ENCODE measurements at places on chromosomes 1 and 21.
A peak's percentile ranks its signal among the peaks of the same experiment; 100 is the strongest.

- no peak for DNase-seq
These were observed 77.0 kb upstream of the MACF1 start for GRCh38 chr1:39127513-39127912.

GRCh38 chr1:214067853-214068703 lies 80.3 kb downstream of the PROX1 start:
- DNase-seq = no peak

- DNase-seq = no peak
These were observed 546.7 kb downstream of the PTPRU start for GRCh38 chr1:29782846-29783507.

DNA sequence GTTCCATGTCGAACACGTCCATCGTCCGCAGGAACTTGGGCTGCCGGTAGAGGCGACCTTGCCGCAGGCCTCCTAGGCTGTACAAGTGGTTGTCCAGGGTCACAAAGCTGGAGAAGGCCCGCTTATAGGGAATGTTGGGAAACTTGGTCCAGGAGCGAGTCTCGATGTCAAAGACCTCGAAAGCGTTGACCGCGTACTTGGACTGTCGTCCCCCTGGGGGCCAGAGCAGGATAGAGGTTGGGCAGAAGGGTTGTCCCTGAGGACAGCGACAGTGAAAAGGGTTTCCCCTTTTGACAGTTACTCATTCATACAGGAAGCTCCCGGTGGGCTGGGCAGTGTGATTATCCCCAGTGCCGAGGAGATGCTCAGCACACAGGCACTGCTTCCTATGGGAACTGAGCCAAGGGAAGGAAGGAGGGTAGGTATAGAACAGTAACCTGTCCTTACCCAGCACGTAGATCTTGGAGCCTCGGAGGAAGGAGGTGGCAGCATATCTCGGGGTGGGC lies 17.5 kb downstream of the KLHDC8A start:
- no peak for DNase-seq

DNA sequence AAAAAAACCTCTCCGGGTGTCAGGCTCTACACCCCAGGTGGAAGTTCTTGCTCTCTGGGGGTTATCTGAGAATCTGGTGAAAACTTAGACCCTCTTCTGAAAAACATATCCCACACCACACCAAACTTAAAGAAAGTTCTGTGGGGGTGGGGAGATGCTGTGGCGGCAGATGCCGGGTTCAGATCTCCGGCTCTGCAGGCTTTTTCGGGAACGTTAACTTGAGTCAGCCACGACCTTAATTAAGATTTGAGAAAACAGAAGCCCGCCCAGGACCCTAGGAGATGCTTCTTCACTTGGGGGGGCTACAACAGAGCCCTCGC lies 2.3 kb downstream of the RCC2 start:
- DNase-seq = no peak

GRCh38 chr1:22444856-22445255 lies 6.8 kb upstream of the ZBTB40 start:
- no peak for DNase-seq

GRCh38 chr1:211603191-211603701 lies 24.3 kb upstream of the SLC30A1 start:
- no peak for DNase-seq

- DNase-seq = no peak
These were observed 446.9 kb downstream of the NEGR1 start for GRCh38 chr1:71835442-71835813.

DNA sequence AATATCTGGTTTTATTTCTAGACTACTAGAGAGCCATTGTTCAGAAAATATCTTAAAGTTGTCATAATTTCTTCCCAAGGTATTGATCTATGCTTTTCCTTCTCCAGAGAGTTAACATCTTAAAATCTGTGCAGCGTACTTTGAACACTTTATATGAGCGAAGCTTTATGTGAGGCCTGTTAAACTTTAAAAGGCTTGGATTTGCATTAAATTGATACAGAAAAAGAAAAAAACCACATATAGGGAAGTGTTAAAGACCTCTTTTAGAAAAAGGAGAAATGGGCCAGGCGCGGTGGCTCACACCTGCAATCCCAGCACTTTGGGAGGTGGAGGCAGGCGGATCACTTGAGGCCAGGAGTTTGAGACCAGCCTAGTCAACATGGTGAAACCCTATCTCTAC lies 59.2 kb upstream of the MORC3 start:
- no peak for DNase-seq

GRCh38 chr1:204887846-204888245 lies 17.2 kb downstream of the NFASC start:
- DNase-seq = no peak

DNA sequence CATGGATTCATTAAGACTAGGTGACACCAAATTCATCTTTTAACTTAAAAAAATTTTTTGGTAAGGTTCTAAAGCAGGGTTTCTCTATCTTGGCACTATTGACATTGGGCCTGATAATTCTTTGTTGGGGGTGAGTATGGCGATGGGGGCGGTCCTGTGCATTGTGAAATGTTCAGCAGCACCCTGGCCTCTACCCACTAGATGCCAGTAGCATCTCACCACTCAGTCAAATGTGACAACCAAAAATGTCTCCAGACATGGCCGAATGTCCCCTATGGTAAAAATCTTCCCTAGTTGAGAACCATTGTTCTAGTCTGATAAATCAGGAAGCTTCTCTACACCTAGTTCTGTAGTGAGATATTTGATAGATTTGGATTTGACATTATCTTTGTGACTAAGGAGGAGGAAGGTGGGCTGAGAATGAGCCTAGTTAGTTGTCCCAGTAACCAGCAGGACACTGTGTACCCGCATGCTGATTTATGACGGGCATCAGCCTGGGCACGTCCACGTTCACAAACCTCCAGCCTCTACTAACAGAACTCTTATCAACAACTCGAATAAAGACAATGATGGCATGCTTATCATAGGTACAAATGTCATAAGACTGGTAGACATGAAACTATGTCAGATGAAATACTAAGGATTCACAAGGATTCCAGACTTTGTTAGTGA lies 104.6 kb downstream of the KCND3 start:
- DNase-seq = no peak

DNA sequence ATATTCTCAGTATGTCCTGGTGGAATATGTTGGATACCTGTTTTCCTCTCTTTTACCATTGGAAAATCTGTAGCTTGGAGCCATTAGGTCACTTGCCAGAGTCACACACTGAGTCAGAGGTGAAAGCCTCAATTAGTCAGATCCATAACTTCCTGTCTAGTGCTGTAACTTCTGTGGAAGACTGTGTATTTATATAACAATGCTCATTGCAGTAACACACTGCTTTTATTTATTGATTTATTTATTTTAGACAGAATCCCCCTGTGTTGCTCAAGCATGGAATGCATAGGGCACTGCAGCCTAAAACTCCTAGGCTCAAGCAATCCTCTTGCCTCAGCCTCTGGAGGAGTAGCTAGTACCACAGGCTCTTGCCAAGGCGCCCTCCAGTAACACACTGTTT lies 1.3 kb upstream of the DOCK7 start:
- DNase-seq = peak; percentile 80

DNA sequence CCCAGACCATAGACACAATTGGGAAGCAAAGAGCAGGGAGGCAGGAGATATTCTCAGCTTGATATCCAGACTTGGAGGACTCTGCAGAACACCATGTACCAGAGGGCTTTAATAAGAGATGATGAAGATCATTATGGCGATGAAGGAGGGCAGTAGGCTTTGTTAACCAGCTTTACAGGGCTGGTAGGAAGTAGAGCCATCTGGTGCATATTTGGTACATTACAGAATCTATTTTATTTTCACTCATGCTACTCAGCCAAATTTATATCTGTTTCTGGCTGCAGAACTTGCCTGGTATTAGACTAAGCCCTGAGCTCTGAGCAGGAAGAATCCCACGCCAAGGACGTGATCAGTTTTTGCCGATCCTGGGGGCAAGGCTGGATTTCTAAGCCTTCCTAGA lies 61.8 kb upstream of the SYT6 start:
- peak; percentile 12 for DNase-seq

GRCh38 chr1:204350312-204350711 lies 9.4 kb downstream of the PLEKHA6 start:
- no peak for DNase-seq

DNA sequence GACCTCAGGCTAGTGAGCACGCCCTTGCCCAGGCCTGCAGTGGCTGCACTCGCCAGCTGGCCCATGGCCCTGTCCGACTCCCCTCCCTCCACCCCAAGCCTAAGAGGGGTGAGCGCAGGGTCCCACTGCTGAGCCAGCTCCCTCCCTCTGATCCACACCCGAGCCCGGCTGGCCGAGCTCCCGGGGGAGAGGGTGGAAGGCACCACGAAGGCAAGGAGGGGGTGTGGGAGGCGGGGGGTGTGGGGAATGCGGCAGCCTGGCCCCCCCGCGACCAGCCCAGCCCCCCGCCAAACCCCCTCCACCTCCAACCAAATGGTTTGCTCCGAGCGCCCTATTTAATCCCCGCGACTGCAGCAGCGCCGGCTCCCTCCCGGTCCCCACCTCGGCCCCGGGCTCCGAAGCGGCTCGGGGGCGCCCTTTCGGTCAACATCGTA lies at the start of gene CADM3:
TSS of gene CADM3 (plus strand) at position 362 of the 434 bp plus-strand sequence. CDS start 151 bp downstream, outside the sequence.
- no peak for DNase-seq

DNA sequence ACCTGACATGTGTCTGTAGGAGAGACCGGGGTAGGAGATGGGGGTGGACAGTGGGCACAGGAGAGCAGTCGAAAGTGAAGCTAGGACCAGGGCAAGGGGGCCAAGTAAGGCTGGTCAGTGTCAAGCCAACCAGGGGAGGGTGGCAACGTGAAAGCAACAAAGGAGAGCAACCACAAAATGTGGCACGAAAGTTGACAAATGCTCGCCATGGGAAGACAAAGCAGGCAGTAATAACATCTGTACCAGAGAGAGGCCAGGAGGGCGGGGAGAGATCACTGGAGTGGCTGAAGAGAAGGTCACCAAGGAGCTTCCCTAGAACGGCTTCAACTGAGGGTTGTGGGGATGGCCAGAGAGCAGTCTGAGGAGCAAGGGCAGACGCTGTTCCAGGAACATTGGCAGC lies 17.0 kb downstream of the QSOX1 start:
- DNase-seq = no peak

DNA sequence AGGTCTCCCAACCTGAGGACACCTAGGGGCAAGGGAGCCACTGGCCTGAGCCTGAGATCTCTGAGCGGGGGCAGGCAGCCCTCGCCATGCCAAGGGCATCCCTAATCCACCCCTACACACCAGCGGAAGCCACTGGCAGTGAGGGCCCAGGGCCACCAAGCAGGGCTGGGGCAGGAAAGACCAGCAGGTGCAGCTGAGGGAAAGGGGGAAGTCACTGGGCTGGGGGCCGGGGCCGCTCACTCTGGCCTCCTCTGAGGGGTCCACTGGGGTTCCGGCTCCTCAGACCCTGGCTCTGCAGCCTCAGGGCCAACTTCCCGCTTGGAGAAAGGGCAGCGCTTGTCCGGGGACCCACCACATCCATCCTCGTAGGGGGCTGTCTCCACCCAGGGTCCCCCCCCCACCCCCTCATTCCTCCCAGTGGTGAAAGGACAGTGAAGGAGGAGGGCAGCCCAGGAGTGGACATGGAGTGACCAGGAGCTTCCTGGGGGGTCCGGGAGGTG lies 42.5 kb upstream of the ACTRT2 start:
- DNase-seq = no peak

DNA sequence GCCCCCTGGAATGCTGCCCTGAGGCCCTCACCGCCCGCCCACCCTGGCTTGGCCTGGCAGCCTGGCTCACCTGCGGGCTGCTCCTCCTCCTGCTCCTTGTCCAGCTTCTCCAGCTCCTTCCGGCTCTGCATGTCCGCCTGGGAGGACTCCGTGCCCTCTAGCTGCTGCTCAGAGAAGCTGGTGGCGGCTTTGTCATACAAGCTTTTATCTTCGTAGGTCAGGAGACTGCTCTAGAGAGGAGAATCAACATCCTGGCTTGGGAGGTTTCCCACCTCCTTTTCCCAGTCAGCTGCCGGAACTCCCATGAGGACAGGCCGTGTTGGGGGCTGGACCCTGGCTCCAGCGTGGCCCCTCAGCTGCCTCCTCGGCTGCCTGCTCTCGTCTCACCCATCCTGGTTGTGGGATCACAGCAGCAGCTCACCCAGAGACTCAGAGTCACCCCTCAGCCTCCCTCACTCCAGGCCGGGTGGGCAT lies 36.6 kb upstream of the TMEM52 start:
- no peak for DNase-seq

DNA sequence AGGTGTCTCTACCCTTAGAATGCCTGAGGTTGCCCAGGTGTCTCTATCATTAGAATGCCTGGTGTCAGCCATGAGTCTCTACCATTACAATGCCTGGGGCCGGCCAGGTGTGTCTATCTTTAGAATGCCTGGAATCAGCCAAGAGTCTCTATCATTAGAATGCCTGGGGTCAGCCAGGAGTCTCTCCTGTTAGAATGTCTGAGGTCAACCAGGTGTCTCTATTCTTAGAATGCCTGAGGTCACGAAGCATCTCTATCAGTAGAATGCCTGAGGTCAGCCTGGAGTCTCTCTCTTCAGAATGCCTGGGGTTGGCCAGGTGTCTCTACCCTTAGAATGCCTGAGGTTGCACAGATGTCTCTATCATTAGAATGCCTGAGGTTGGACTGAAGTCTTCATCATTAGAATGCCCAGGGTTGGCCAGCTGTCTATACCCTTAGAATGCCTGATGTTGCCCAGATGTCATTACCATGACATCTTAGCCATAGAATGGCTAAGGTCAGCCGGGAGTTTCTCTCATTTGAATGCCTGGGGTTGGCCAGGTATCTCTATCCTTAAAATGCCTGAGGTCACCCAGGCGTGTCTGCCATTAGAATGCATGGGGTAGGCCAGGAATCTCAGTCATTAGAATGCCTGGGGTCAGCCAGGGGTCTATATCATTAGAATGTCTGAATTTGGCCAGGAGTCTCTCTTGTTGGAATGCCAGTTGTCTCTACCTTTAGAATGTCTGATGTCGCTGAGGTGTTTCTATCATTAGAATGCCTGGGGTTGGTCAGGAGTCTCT lies 44.0 kb downstream of the RNF187 start:
- no peak for DNase-seq

DNA sequence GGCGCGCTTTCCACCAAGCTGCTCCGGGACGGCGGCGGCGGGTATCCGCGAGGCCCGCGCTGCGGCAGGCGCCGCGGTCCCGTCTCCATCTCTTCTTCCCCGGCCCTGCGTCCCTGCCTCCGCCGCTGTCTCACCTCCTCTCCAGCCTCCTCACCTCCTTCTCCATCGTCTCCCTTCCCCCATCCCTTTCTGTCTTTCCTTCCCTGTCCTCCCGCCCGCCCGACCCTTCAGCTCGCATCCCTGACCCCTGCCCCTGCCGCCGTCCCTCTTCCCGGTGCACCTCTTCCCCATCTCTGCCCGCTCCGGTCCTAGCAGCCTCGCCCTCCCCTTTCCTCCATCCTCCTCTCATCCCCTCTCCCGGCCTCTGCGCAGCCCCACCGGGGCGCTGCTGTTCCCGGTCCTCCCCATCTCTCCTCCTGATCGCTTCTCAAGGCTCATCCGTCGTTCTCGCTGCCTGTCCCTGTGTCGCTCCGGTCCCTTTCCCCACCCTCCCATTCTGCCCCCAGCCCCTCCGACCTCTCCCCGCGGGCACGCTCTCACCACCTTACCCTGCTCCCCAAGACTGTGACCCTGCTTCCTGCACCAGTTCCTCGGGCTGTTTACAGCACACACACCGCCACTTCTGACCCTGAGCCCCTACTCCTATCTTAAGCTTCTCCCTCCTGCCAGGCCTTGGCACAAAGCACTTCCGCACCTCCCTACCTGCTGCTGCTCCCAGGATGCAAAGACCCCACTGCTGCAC lies 760 bp upstream of the NPHP4 start:
- DNase-seq = peak; percentile 10
